ENCODE measurements at places on chromosomes 2 and 18.

DNA sequence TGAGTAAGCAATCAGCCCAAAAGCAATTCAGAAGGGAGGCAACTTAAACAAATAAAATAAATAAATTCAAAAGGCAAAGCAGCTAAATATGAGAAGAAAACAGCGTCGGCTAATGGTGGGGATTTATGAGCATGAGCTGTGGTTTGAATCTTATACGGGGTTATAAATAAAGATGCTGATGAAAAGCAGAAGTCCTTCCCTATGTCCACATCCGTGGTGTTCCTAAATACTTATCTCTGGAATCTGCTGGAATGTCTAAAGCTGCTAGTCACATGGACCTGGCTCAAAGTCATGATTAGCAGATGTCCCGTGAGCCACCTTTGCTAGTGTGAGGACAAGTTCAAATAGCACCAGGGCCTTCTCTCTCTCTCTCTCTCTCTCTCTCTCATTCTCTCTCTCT, 33.8 kb downstream of the SMIM21 start:
- DNase-seq, result no peak

GRCh38 chr18:55219823-55220222, 260.6 kb upstream of the CCDC68 start:
- no peak for DNase-seq

DNA sequence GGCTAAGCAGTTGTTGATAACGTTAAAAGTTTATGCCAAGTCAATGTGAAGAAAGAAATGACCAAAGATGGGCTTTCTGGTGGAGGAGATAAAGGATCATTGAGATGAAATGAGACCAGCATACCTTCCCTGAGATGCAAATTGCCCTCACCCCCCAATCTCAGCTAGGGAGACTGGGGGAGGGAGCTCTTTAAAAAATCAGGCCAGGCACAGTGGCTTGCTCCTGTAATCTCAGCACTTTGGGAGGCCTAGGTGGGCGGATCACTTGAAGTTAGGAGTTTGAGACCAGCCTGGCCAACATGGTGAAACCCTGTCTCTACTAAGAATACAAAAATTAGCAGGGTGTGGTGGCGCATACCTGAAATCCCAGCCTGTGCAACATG, 30.9 kb upstream of the KCMF1 start:
- no peak for DNase-seq

DNA sequence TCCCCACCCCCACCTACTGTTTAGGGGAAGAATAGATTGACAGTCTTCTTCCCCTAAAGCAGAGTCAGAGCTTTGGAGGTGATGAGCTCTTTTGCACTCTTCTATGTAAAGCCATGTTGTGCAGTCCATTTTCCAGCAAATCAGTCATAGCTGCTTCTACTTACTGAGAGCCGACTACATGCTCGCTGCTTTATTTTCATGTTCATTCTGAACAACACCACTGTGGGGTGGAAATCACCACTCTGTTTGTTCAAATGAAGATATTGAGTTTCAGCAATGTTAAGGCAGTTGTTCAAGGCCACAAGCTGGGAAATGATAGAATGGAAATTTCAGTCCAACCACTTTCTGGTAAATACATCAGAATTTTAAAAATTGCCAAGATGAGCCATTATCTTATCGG, 88.3 kb downstream of the INSIG2 start:
- no peak for DNase-seq

- DNase-seq, result no peak
Measured at GRCh38 chr2:51920509-51920908, 888.6 kb upstream of the NRXN1 start.

DNA sequence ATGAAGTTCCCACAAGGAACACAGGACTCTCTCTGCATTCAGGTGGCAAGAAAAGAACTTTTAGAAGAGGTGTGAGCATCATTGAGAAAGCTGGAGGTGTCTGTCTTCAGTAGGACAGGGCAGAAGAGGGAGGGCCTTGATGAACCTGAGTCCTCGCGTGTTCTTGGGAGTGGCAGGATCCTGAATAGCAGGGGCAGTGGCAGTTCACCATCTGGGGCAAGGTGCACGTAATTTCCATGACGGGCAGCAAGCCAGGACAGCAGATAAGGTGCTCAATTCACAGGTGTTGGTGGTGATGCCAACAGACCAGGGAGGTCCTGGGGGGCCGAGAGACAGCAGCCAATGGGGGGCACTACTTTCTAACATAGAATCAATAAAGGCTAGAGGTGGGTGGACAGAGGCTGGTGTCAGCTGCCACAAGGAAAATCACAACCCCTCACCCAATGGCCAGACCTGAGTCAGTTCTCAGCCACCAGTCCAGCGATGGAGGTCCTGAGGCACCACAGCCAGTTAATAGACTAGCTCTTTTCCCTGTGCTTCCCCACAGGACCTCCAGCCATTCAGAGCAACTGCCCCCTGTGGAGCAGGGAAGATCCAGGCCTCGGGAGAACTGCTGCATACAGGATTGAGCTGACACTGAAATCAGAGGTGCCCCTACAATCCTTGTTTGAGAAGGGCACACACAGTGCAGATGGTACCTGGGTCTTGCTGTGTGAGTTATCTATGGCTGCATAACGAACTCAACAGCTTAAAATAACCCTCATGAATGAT, 10.9 kb upstream of the HDAC4 start:
- DNase-seq, result no peak

- no peak for DNase-seq
Measured at GRCh38 chr2:52934323-52934898, 833.2 kb upstream of the CHAC2 start.

- DNase-seq, result no peak
Measured at GRCh38 chr2:199197448-199197847, 260.3 kb downstream of the SATB2 start.

GRCh38 chr2:179764710-179765109, 96.7 kb downstream of the ZNF385B start:
- DNase-seq, result no peak

DNA sequence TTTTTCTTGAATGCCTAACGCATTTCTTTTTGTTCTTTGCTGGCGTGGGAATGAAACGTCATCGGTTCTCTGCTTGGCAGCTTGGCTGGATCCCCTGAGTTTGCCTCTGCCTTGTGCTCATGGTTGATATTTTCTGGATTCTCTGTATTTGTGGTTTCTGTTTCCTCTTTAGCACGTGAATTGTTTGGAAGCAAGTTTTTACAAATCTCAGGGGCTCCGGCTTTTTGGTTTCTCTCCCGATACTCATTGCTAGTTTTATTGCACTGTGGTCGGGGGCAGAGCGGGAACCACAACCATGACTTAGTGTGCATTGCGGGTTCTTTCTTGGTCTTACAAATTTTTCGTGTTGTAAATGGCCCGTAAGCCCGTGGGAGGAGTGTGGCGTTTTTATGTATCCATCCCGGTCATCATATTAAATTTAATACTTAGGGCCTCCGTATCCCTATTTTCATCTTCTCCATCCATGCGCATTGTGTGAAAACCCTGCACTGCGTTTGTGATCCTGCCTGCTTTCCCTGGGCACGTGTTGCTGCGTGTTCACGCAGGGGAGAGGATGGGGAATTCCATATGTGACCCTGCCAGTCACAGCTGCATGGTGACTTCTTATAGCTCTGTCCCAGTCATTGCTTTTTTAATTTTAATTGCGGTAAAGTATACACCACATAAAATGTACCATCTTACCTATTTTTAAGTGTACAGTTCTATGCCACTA, 9.4 kb downstream of the RAMP1 start:
- DNase-seq, result no peak

GRCh38 chr2:10981941-10982431, 70.3 kb downstream of the KCNF1 start:
- no peak for DNase-seq

DNA sequence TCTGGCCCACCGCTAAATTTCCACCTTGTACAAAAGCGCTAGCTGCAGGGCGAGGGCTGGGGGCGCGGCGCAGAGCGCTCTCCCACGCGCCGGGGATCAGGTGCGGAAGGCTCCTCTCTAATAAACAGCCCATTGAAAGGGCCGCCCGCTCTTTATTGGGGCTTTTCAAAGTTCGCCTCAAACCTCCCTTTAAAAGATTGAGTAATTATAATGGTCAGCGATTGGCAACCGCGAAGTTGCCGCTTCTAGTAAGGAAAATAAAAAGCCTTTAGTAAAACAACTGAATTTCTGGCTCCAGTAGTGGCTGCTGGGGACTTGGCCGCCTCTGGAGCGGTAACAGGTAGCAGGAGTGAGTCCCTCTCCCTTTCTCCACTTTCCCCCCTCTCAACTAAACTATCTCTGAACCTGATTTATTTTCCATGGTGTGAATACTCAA, 755 bp downstream of the NEUROD1 start:
- DNase-seq, result no peak

DNA sequence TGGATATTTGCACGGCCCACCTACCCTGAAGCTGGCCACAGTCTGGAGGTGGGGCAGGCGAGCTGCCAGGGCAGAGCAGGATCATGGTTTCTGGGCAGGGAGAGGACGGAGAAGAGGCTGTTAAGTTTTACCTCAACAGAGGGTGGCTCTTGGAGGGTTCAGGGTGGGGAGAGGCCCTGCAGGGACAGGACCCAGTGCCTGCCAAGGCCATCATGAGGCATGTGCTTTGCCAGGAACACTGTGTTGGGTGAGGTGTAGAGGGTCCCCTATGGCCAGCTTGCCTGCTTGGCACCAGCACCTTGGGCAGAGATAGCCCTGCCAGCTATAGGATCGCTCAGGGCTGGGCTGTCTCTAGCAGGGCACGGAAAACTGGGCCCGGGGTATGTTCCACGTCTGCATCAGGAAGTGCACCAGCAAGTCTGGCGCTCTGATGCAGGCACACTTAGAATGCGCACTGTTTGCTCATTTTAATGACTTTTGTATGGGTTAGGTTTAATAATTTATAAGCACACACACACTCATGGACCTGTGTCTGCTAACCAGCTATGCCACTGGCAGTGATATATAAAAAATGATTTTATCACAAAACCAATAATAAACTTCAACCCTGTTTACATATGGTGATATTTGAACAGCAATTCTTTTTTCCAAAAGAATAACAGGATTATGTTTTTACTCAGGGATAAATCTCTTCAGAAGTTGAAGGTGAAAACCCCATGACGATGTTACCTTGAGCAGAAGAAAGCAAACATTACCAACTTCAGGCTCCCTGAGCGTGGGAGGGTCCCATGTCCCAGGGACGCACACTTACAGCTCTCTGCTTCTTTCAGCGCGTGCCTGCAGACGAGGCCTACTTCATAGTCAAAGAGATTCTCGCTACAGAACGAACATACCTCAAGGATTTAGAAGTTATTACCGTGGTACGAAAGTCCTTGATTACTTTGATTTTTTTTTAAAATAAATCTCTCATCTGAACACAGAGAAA, 46.4 kb downstream of the STK25 start:
- no peak for DNase-seq

DNA sequence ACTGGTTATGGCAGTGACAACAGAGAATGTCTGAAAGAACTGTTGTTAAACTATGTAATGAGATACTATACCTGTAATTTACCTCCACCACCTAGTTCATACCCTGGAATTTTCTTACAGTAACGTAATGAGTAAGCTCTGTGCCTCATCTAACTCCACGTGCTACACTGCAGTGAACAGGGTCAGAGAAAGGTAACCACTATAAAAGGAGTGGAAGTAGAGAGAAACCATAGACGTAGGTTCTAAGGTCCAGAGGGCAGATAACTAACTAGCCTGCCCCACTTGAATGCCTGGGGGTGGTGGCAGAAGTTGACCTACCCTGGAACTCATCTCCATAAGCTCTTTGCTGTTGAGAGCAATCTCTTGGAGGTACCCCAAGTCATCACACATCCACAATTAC, 32.0 kb upstream of the B4GALT6 start:
- DNase-seq, result no peak

DNA sequence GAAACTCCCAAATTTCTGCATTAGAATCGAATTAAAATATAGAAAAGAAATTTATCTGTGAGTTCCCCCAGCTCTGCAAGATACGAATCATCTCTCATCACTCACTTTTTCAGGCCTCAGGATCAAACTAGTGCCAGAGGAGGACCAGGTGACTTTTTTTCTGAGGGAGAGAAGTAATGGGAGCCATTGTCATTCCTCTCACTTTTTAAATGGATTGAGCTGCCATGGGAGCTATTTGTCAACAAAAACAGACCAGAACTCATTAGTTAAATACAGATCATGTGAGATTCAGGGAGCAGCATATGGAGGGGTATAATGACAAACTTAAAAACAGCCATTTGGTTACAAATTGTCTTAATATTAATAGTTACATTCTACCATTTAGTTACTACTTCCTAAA, 594.4 kb downstream of the DPP10 start:
- no peak for DNase-seq

DNA sequence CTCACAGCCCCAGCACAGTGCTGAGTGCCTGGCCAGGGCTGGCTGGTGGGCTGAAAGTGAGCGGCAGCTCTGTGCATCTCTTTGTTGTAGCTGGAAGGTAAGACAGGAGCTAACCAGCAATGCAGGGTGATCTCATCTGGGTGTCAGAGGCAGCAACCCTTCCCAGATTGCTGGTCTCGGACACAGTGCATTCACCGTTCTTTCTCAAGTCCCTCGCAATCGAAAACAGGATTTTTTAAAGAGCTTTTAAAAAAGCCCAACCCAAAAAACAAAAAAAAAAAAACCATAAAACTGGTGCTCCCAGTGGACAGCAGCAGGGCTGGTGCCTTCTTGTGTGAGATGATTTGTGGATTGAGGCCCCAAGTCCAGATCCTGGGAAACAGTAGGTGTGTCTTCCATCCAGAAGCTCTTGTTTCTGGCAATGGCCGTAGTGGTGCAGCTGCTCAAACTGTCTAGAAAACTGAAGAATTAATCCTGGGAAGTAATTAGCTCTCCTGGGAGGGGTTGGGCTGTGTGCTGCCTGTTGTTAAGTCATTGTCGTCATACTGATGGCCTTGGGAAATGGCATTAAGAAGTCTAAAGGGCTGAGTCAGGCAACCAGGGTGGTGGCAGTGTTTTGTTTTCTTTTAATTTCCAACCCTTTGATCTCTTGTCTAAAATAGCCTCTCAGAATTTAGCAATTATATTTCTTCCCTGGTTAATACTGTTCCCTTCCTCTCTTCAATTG, 156.7 kb downstream of the KLHL29 start:
- DNase-seq, result peak; percentile 69

GRCh38 chr2:47321006-47321405, 82.0 kb upstream of the MSH2 start:
- DNase-seq, result no peak

DNA sequence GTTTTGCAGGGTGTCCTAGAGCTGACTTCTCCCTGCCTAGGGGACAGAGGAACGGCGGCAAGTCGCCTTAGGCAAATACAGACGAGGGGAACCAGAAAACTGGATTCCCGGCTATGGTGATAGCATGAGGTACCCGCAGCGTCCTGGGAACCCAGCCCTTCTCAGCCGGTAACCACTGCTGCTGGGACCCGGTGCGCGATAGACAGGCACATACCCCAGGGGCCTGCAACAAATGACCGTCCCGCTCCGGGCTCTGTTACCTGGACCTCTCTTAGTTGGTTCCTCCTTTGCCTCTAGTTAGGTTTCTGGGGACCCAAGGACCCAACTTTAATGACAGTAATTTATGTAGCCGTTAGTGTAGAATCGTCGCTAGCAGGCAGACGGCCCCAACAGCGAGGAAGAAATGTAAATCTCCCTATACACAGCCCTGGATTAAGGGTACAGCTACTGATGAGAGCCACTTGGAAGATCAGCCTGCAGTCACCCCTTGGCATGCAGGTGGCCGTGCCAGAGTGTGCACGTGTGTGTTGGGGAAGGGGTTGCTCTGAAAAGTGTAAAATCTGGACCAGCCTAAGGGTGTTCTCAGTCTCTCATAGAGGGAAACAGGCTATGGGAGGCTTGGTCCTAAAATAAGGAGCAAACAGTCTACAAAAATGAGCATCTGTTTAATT, 819 bp upstream of the SERPINE2 start:
- DNase-seq, result no peak

- no peak for DNase-seq
Measured at GRCh38 chr2:190791347-190791975, 89.2 kb upstream of the GLS start.

GRCh38 chr2:158509928-158510797, 53.4 kb downstream of the PKP4 start:
- no peak for DNase-seq

GRCh38 chr2:52703004-52703403, 1064.6 kb upstream of the CHAC2 start:
- DNase-seq, result no peak

Data from NCI-H2081 treated with DMSO at 0.1 percent for 48 hours (cell line).